B cell (primary cell): ENCODE measurements at places on chromosomes 1 and 21.

GRCh38 chr1:8704866-8705506 is 112.5 kb downstream of the RERE start:
- DNase-seq: no peak

GRCh38 chr1:180241716-180242544 is 11.9 kb downstream of the LHX4 start:
- no peak for DNase-seq

- DNase-seq: no peak
These were observed 4.6 kb upstream of the GMEB1 start for GRCh38 chr1:28663871-28664470.

- no peak for DNase-seq
These were observed 44.3 kb downstream of the CDC14A start for GRCh38 chr1:100396651-100397050.

DNA sequence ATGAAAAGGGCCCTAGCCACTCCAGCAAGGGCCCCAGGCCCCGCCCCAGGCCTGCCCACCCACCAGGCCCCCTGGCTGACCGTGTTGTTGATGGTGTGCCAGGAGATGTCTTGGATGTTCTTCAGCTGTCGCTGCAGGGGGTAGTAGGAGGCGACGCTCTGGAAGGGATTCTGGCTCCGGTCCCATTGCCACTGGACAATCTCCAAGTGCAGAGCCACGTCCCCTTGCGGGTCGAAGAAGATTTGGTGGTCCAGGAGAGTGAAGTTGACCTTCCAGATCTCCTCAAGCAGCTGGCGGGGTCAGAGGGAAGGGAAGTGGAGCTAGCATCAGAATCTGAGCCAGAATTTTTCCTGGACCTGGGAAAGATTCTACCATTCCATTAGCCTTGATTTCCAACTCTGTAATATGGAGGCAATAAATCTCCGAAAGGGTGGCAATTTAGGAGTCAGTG is 10.2 kb downstream of the TAS1R2 start:
- no peak for DNase-seq
